ENCODE measurements at places on chromosomes 4 and X.

- no peak for DNase-seq
These were observed 64.2 kb downstream of the TET2 start for GRCh38 chr4:105210916-105211315.

DNA sequence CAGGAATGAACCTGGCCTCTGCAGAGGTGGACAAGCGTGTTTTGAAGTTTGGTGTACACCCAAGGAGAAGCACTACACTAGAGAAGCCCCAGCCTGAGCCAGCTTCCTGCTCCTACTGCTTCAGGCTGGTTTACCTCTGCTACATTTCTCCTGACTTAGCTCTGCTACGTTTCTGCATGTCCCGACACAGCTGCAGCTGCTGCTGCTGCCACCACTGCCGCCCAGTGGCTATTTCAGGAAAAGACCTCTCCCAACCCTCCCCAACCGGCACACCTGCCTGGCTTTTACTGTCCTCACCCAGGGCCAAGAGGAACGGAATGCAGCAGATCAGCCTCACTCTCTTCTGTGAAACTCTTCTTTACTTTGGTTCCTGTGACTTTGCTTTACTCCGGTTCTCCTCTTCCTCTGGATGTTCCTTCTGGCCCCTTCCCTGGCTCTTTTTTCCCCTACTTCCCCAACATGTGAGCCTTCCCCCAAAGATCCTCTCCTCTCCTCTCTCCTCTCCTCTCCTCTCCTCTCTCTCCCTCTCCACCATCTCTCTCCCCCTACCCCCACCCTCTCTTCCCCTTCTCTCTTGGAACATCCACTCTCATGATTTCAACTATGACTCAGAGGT, 3.1 kb upstream of the P2RY4 start:
- peak; percentile 36 for DNase-seq

DNA sequence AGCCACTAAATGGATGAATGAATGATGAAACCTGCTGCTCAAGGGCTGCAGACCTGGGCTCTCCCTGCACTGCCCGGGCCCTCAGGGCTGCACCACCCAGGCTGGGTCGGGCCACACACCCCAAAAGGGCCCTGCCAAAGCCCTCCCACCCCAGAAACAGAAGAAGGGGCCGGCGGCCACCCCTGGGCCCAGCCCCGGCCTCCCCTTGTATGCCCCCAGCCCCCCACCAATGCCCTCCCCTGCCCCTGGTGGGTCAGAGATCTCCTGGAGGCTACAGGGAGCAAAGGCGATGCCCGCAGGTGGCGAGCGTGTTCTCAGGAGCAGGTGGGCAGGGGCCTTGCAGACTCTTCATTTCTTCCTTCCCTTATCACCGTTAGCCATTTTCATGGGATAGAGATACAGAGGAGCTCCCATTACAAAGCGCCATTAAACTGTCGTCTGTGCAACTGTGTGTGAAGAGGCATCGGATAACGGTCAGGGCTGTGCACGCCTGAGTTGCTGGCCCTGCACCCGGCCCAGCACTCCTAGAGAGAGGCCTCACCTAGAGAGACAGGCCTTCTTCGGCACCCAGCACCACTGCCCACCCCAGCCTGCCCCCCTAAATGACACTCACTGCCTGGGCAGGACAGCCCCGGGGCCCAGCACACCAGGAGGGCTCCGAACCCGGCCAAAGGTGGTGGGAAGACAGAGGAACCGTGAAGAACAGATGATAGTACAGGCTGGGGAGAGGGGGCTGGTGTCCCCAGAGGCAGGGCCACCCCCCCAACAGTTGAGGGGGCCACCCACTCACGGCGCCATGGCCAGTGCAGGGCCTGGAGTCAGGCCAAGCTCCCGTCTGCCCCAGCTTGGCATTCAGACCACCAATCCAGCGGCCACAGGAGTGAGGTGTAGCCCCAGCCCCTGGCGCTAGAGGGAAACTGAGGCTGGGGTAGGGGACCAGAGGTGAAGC, 133.7 kb downstream of the FAM53A start:
- no peak for DNase-seq

- DNase-seq = no peak
These were observed 144.6 kb downstream of the KIT start for GRCh38 chr4:54802336-54802735.

DNA sequence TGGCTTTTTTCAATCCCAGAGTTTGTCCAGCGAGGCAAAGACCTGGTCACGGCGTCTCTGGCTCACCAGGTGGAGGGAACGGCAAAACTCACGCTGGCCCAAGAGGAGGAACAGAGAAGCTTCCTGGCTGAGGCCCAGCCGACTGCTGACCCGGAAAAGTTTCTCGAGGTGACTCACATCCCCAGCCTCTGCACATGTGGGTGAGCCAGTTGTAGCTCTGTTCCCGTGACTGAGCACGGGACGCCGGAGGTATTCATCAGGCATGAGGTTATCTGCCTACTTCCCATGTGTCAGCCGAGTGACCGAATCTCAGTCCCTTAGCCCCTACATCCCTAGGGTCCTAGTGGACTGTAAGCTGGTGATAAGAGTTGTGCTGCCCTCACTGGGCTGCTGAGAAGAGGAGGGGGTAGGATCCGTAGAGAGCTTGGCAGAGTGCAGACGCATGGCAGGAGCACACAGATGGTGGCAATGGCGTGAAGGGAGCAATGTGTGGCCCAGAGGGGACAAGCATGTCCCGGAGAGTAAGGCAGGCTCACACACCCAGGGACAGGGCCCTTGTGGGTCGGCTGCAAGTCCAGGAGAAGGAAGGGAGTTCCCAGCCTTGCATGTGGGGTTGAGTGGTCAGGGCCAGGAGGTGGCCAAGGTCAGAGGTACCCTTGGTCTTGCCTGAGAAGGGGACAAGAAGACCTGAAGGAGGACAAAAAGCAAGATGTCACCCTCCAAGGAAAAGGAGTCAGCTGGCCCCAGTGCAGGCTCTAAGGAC, 42.9 kb downstream of the EVC start:
- DNase-seq = peak; percentile 94

- peak; percentile 15 for DNase-seq
These were observed 82.0 kb upstream of the FAM241A start for GRCh38 chr4:112063260-112063659.

DNA sequence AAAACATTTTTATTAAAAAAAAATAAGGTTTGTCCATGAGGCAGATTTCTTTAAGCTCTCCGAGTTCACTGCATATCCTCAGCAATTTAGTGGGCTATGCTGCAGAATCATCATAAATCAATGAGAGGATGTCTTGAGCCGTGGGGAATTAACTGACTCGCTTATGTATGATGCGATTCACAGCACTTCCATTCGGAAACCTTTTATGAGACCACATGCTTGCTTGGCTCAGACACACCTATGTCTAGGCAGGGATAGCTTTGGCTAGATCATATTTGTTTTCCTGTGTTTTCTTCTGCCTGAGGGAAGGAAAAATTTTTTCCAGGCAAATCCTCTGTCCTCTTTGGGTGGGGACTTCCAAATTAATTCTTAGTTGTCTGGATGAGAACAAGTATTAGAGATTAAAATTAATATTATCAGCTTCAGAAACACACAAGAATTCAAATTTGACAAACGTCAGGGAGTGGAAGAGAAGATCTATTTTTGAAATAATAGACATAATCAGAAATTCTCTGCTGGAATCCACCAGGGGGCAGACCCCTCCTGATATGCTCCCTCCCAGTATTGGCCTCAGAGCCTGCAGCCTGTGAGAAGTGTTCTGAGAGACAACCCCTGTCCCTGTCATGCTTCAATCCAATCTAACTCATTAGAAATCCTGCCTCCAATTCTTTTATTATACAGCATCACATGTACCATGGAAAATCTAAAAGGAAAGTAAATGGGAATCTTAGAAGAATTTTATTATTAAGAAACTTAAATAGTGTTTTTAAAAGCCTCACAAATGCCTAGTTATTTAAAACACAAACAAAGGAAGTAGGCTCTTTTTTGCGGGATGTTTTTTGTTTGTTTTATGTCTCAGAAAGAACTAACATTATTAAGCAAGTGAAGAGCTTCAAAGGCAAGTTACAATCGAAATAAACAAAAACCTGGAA, 345.1 kb upstream of the TACR3 start:
- peak; percentile 12 for DNase-seq

- DNase-seq = no peak
These were observed 37.6 kb downstream of the SLC7A11 start for GRCh38 chr4:138204507-138204906.

DNA sequence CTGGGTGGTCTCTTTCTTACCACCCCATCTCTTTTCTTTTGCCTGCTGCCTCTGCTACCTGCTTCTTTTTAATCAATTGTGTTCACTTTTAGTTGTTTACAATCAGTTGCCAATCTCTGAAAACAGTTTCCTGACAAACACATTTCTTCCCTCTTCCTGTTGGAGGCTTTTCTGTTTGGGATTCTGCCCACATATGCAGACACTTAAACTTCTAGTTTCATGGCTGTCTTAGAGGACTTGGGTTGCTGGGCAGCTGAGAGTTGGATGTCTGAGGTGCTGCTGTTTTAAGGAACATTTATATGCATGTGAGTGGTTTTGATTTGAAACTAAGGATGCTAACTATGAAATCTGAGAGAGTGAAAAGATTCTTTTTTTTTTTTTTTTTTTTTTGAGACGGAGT, 112.3 kb upstream of the LIMCH1 start:
- DNase-seq = no peak

- no peak for DNase-seq
These were observed 126.6 kb downstream of the PPP4R3C start for GRCh38 chrX:27336466-27337091.

- DNase-seq = no peak
These were observed 144.3 kb upstream of the PAQR3 start for GRCh38 chr4:79083406-79084010.

DNA sequence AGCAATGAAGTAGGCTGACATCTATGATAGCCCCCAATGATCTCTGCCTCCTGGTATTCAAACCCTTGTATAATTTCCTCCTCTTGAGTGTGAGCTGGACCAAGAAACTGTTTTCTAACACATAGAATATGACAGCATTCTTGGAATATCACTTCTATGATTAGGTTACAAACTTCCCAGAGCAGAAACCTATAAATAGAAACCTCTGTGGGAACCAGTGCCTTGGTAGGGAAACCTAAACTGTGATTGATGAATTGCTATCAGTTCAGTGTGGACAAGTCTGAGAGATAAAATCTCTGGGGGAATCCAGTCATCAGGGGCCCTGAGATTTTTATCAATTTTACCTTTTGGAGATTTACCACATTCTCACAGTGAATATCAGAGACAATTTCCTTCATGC, 756.5 kb upstream of the AGA start:
- peak; percentile 43 for DNase-seq

- DNase-seq = no peak
These were observed 75.2 kb downstream of the INTS12 start for GRCh38 chr4:105633241-105633640.

GRCh38 chrX:119635799-119636198, 29.6 kb upstream of the NKRF start:
- no peak for DNase-seq

GRCh38 chrX:77561372-77561771, 114.2 kb downstream of the FGF16 start:
- no peak for DNase-seq

DNA sequence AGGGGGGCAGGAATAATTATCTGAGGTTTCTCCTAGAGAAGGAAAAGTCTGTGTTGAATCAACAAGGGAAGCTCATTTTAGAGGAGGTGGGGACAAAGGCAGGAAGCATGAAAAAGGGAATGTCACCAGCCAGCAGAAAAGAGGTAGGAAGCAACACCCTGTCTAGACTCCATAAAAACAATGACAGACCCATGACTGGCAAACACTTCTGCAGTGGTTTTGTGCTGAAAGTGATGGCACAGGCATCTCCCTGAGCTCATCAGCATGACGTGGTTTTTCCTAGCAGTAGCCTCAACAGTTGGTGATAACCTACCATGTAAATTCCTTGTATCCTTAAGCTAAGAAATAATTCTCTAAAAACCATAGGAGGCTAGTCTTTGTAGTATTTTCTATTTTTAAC, 110.7 kb upstream of the GALNT7 start:
- no peak for DNase-seq

- DNase-seq = peak; percentile 70
These were observed 38.2 kb downstream of the NHS start for GRCh38 chrX:17413228-17413627.

DNA sequence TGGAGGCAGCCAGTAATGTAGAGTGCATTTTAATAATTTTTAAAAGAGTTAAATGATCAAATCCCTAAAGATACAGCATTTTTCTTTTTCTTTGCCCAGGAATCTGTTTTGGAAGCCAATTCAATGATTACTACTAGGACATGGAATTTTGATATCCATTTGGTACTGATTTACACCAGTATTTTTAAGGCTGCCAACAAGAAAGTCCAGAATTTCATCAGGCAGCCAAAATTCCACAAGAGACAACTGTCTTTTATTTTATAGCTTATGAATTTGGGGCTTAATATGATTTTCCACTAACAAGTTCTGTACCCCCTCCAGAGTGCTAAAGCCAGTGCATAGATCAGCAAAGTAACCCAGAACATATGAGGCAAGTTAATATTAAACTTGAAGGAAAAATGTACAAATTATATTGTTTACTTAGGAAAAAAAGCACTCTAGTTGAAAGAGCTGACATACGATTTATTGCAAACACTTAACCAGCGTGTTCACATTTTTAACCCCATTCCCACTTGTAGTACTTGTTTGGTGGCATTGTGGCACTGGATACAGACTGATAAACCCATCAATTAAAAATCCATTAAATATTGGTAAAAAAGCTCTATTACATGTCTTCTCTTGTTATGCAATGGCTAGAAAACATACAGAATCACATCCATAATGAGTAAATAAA, 259.7 kb downstream of the DCHS2 start:
- DNase-seq = no peak

Measured in EL (cell line).